ENCODE measurements at places on chromosomes 12 and 14.
A peak's percentile ranks its signal among the peaks of the same experiment; 100 is the strongest.

GRCh38 chr12:117212563-117213190 is 22.4 kb upstream of the FBXO21 start:
- DNase-seq = peak; percentile 83

DNA sequence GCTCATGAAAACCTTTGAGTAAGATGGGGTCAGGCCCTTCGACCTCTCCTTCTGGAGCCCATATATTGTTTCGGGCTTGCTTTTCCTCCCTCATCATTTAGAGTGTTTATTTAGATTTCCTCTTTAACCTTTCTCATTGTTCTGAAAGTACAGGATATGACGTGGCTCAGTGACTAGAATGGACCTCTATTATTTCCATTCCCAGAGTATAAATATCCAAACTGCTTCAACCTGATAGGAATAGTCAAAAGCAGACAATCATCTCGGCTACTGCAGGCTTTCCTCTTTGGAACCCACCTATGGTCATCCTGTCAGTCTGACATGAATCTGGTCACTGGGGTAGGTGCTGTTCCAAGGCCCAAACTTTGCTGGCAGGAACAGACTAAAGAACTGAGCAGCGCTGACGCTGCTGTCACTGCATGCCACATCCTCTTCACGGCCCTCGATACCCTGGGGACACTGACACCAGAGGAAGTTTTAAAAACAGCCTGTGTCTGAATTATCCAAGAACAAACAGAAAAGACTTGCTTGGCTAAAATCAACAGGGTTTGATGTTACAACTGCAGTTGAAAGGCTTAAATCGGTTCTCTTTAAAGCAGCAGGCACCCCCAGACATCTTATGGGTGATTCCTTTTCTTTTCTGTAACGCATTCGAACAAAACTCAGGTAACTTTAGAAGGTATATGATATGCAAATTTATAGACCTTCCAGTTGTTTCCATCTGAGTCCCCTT is 5.0 kb upstream of the DDX47 start:
- DNase-seq = peak; percentile 46

DNA sequence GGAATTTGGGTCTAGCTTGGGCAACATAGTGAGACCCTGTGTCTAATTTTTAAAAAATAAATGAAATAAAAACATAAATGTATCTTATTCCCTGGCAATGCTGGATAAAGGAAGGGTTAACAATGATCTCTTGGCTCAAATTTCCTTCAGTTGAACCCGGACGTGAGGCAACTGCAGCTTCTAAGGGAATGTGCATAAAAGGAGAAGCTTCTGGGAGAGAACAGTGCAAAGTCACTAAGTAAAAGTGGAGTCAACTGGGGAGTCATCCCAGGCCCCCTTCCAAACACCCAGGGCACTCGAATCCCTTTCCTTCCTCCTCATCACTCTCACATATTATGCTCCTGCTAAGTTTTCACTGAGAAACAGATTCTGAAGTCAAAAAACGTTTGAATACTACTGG is 147.3 kb downstream of the PPM1H start:
- no peak for DNase-seq

DNA sequence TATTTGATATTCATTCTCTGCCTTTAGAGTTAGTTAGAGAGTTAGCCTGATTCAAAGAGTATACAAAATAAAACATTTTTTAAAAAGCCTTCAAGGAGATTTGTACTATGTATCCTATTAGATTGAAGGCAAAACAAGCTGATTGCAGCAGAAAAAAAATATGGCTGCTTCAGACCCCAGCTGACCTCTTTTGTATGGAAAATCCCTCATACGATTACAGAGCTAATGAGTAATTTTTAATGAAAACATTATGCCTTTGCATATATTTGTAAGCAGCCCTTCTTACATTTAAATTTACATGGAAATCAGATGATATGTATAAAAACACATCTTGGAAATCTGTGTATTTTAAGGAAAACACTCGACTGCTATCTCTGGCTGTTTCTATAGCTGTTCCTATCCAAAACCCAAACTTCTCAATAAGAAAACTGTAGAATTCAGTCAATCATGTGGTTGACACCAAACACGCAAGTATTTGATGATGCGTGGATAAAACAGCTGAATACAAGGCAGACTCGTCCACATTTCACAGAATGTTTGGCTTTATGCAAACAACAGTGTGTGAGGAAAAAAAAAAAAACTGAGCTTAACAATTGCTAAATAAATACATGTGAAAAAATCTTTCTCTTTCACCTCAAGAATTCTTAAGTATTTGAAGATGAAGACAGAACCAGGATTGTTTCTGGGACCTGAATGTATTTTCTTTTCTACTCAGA is 275.3 kb downstream of the EGLN3 start:
- DNase-seq = no peak

DNA sequence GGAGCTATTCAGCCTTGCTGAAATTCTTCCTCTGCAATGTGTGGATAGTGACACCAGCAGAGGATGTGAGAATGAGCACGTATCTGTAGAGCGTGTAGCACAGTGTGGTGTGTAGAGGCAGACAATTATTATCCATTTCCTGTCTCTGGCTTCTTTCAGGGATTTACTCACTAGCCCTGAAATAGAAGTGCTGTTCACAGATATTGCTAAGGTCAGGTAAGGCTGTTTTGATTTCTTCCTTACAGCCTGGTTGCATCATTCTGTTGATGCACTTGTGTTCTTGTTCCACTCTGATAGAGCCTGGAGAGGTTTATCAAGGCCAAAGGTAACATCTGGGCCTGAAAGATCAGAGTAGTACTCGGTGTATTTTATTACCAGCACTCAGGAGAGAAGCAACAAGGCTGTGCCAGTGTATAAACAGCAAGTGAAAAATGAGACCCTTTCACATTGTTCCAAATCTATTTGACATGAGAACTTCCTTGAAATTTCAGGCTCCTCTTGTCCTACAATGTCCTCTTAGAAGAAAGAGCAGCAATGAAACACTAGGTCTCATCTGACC is 16.7 kb downstream of the ARG2 start:
- no peak for DNase-seq

Data from right forelimb (tissue), 1 donor.